ENCODE measurements at places on chromosomes 3 and 15.

- DNase-seq, result no peak
These were observed 61.6 kb upstream of the SUCLG2 start for GRCh38 chr3:67715971-67716370.

- no peak for DNase-seq
These were observed 64.5 kb downstream of the PCSK6 start for GRCh38 chr15:101424984-101425383.

- no peak for DNase-seq
These were observed 11.2 kb upstream of the ATP11B start for GRCh38 chr3:182782149-182782548.

GRCh38 chr3:124701687-124702086 is 28.6 kb upstream of the UMPS start:
- DNase-seq, result peak; percentile 36

DNA sequence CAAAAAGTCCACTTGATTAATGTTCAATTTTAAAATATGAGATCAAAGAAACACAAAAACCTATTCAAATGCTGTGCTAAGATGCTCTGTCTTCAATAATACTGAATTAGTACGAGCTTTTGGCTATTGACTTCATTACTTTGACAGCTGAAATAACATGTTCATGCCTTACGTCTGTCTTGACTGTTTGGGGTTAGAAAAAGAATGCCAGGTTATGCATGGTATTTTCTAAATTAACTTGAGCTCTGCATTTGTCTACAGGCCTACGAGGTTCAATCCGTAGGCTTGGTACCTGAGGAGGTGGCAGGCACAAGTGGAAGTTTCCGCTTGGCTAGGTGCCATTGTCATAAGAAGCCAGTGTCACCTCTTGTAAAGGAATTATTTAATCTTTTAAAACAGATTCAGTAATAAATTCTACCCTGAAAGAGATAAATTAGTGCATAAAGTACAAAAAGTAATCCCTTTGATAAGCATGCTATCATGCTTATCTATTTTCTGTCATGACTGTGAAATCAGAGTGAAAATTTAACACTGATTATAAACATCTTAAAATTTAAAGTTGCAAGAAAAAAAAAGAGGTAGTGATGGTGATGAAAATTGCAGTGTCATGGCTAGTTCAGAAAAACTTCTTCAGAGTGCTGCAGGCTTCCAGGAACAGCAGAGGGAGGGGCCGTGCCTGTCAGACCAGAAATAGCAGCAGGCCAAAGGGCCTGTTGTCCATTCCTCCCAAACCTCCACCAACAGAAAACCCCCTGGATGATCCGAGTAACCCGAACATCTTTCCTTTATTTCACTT is 115.7 kb downstream of the ARRDC4 start:
- DNase-seq, result peak; percentile 54

GRCh38 chr3:144879701-144880100 is 908.1 kb downstream of the DIPK2A start:
- peak; percentile 11 for DNase-seq

- no peak for DNase-seq
These were observed 492.4 kb downstream of the FHIT start for GRCh38 chr3:60758831-60759230.

DNA sequence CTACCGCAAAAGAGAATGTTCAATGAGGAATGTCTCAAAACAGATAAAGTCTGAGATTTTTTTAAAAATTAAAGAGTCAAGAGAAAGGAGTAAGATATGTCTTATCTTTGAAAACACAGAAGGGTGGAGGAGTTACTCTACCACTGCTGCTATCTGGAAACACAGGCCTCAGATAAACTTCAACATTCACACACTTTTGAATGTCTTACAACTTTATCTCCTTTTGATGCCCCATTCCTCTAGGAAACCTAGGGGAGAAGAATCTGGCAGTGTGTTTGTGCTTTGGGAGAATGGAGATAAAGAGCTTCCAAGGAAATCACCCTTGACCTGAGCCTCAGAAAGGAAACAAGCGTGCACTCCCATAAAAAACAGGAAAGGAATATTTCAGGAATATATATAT is 468.2 kb downstream of the PLOD2 start:
- DNase-seq, result no peak

DNA sequence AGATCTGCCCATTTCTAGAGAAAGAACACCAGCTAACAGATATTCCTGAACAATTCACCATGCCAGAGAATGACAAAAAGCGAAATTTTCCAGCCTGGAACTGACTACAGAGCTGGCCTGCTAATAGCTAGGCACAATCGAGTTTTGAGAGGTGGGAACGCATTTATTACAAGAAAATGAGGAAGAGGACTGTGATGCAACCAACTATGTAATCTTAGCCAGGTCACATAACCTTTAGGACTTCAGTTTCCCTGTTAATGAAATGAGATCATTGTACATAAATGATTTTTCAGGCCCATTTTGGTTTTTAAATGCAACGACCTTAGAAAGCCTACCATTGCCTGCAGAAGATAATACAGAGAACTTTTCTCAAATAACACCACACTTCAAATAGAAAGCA is 72.1 kb upstream of the SETMAR start:
- DNase-seq, result no peak

- peak; percentile 34 for DNase-seq
These were observed 79.3 kb downstream of the ATP10A start for GRCh38 chr15:25783607-25784540.

- DNase-seq, result no peak
These were observed 69.5 kb upstream of the SUCLG2 start for GRCh38 chr3:67723863-67724262.

DNA sequence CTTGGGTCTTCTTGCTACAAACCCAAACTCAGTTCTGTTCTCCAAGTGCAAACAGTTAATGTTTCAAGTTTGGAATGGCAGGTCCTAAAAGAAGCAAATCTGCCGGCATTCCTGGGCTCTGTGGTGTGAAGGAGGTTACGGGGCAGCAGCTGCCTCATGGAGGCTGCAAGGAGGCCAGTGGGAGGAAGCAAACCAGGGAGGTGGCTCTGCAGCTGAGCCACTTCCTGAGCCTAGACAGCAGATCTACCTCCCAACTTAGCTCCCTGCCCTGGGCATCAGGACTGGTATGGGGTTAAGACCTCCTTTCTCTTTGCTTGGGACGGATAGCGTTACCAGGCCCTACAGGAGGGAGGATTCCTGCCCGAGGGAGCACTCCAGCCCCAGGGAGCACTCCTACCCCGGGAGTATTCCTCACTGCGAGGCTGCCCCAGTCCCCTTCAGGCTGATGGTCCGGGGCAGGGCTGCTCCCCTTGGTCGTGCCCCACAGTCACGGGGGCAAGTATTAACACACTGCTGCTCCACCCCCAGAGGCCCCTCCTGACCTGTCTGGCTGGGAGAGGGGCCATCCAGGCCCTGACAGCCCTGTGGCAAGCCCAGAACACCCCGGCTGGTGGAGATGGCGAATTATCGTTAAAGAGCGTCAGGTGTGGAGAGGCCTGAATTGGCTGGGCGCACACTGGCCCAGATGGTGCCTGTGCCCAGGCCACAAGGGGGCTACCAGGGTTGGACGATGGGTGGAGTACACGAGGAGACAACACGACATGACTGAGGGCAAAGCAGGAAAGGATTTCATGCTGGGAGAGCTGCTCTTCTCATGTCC is 129.9 kb downstream of the ATP10A start:
- DNase-seq, result no peak

Measured in fibroblast of gingiva (primary cell).